ENCODE measurements at places on chromosomes 3 and 15.

GRCh38 chr15:99029341-99030144 is 22.0 kb upstream of the PGPEP1L start:
- no peak for DNase-seq

DNA sequence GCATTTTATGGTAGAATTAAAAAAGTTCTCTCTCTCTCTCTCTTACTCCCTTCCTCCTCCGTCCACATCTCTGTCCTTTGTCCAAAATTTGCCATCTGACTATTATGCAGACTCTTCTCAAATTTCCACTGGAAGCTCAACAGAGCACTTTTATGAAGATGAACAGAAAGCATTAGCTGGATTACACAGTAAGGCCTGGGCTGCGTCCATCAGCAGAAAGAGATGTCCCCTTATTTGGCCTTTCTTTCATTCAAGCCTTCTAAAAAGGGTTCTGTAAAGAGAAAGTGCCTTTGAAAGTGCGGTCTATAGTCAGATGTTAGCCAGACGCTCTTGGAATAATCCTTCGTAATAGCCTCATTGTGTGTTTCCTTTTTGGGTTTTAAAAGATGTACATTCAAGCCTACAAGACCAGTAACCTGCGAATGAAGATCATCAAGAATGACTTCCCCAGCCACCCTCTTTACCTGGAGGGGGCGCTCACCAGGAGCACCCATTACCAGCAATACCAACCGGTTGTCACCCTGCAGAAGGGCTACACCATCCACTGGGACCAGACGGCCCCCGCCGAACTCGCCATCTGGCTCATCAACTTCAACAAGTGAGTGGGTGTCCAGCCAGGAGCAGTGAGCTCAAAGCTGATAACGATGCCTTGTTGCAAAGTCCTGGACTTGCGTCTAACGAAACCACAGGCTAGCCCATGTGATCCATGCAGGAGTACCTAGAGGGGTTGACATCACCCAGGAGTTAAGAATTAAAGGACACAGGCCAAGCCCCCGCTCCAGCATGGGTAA is 53.1 kb downstream of the MESD start:
- no peak for DNase-seq

DNA sequence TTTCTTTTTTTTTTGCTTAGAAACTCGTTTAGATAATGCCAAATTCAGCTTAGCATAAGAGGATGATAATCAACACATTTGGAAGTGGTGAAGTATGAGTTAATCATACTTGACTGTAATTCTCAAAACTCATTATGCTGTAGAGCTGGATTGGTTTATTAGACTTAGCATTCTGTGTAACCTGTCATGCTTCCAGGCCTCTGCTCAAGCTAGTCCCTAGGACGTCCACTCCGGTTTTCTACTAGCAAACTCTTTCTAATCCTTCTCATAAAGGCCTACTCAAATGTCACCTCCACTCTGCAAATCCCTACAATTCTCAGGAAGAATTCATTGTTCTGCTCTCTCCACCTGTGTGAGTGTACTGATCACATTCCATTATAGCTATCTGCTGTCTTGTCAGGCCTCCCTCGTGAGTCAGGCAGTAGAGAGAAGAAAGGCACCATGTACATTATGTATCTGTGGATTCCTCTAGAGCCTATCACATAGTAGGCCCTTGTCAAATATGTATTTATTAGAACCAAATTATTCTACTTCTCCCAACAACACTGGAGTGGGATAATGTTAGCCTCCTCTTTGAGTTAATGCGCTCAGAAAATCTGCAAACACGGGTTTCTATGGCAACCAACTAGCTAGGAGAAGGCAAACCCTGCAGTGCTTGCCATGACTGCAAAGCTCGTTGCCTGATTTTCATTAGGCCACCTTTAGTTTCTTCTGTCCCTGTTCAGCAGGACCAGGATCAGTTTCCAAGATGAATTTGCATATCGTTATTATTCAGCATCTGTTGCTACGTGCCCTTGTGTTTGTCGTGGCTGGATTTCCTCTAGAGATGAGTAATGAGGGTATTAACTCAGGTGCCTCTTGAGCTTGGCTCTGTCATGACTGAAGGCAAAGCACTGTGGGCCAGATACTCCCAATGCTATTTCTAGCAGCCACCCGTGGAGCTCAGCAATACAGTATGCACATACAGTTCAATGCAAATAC is 30.7 kb downstream of the ATP13A5 start:
- DNase-seq: no peak

- no peak for DNase-seq
These were observed 101.2 kb upstream of the C15orf61 start for GRCh38 chr15:67419705-67420104.

DNA sequence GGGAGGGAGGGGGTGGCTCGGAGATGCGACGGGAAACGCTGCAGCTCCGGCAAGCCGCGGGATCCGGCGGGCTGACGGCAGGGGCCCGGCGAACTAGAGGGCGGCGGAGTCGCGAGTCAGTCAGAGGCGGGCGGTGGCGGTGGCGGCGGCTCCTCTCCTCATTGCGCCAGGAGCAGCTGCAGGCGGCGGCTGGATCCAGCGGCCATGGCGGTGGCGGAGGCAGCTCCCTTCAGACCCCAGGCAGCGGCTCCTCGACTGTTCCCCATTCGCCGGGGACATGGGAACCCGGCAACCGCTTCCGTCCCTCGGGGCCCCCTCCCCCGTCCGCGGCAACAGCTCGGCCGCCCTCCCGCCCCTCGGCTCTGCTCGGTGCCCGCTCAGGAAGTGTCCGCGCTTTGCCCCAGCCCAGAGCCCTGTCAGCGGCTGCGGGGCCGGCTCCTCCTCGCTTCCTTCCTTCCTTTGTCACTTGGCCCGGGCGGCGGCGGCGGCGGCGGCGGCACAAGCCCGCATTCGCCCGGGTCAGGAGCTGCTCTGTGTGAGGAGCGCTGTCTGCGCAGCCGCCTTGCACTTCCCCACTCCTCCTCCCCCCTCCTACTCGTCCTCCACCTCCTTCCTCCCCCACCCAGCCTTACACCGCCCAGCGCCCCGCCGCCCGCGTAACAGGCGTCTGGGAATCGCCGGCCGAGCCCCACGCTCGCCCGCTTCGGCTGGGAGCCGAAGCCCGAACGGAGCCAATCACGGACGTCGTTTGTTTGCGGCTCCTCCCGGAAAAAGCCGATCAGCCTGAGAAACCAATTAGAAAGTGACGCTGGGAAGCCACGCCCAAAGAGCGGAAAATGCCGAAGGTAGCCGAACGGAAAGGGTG is at the start of gene GSK3B:
Gene GSK3B (minus strand): TSS at position 537 of the 865 bp plus-strand sequence. CDS start 1,013 bp downstream, outside the sequence.
- DNase-seq: peak; percentile 100

- no peak for DNase-seq
These were observed 357.5 kb downstream of the CHST2 start for GRCh38 chr3:143476965-143477640.

DNA sequence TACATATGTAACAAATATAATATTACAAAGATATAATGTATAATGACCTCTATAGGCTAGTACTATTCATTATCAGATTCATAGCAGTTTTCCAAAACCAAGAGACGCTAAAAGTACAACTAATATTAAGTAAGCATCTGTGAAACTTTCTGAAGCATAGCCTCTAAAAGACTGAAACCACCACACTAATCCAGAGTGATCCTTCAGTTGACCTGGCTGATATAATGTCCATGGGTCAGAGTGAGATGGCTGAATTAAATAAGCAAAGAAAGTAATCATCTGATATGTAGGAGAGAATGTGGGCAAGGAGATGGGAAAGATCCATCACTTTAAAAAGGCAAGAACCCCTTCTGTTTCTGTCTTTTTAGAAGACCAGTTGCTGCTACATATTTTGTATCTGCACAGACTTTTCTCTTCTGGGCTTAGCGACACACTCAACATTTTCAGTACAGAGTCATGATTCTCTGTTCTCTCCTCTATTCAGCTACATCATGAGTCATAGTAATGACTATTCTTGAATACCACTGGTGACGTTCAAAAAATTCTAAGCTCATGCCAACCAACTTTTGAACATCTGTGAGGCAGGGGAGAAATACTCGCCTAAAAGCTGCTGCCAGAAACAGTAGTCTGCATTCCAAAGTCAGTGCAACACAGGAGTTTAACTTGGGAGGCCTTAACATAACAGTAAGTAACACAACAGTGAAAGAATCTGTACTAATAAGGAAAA is 149.6 kb downstream of the MAGI1 start:
- no peak for DNase-seq

DNA sequence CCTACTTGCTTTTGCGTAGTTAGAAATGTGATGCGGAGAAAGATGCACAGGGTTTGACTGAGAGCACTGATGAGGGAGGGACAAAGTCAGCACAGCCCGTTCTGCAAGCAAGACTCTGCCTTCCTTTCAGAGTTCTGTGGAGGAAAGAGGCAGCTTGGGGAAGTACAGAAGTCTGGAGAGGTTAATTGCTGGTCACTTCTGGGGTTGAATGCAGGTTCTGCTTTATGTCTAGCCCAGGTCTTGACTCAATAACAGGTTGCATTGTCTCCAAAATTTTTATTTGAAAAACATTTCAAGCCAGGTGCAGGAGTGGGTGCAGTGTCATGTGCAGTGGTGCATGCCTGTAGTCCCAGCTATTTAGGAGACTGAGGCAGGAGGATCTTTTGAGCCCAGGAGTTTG is 461.7 kb downstream of the NR2F2 start:
- no peak for DNase-seq

DNA sequence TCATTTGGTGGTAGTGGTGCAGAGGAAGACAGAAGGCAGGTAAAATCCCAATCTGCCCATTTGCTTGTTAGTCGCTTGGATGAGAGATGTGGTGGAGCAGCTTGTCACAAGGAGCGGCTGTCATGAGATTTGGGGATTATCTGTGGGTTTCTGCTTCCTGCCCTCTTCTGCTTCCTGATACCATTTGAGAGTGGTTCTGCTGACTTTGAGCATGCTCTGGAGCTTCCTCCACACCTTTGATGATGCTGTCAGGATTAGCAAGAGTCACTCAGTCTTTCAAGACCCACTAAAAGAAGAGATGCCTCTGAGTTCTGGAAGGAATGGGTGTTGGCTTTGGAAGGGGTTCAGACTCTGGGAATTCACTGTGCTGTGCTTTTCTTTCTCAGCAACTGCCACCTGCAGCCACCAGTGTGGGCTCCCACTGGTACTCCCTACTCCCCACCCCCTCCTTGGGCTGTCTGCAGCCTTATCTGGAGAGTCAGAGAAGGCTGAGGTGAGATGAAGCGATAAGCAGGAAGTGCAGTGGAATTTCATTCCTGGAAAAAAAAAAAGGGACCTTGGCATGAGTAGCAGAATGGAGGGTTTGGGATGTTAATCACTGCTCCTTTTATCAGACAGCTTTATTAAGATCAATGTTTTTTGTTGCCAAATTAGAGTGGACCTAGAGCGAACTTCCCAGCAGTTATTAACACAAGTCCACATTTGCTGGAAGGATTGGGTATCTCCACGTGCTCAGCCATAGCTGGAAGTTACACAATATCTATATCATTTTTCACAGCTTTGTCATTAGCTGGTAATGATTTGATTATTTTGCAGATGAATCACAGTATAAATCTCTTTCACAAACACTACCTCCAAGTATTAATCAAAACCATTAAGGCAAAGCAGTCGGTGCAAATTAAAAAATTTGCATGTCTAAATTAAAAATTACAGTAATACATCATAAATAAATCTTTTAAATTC is 233.0 kb upstream of the SATB1 start:
- no peak for DNase-seq

- no peak for DNase-seq
These were observed 9.2 kb downstream of the SHQ1 start for GRCh38 chr3:72839057-72839456.

DNA sequence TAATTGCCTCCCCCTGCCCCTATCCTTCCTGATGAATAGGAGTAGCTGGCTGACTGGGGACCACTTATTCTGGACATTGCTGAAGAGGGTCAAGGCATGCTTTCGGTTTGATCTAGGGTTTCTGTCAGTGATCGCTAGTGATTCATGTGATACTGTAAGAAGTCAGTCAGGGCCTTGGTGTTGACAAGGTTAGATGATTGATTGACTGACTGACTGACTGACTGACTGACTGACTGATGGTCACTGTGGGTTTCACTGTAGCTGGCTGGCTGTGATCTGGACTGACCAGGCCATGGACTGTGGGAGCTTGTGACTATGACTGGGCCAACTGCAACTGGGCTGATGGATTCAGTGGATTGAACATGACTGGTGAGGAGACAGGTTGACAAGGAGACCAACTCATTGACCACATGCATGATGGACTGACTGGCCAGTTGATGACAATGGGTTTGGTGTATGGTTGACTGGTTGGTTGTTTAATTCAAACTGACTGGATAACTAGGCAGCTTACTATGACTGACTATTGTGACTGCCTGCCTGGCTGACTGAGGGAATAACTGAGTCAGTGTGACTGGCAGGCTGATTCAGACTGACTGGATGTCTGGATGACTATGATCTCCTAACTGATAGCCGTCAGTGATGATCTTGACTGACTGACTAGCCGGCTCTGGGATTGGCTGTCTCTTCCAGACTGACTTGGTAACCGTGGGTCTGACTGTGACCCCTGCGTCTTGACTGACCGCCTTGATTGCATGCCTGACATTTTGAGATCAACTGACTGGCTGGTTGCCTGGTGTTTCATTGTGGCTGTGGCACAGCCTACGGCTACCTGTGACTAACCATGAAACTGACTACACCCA is 509.9 kb downstream of the SHQ1 start:
- no peak for DNase-seq

GRCh38 chr15:90211440-90212143 is 10.5 kb downstream of the SEMA4B start:
- DNase-seq: no peak

DNA sequence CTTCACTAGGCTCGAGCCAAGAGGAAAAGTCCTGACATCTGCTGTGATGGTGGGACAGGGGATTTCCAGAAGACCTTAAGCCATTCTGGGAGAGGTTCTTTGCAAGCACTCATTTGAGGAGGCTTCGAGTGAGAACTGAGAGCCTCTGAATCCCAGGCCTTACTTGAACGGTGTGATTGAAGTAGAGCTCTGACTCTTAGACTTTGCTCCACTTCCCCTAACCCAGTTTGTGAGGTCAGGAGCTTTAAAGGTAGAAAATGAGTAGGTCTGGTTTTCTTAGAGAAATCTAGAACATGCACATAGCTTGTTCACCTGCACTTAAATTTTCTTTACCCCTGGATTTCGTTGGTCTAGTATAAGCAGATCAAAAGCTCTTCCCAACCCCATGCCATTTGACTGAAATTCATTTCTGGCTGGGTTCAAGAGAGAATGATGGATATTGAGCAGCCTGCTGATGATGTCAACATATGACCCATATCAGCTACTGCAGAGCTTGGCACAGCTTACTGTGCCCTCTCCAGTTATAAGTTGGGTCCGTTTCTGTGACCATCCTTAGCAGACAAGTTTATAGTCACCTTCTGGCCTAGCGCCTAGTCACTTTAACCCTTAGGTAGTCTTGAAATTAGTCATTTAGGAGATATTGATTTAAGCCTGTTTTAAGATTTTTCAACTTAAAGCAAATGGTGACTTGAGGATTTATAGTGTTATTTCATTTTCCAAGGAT is 229.2 kb upstream of the CHRM5 start:
- no peak for DNase-seq

- no peak for DNase-seq
These were observed 1.1 kb upstream of the GYG1 start for GRCh38 chr3:148990236-148990635.

Data from effector memory CD8-positive, alpha-beta T cell (primary cell).